HT-29 (cell line): ENCODE measurements at places on chromosomes 16 and 17.

DNA sequence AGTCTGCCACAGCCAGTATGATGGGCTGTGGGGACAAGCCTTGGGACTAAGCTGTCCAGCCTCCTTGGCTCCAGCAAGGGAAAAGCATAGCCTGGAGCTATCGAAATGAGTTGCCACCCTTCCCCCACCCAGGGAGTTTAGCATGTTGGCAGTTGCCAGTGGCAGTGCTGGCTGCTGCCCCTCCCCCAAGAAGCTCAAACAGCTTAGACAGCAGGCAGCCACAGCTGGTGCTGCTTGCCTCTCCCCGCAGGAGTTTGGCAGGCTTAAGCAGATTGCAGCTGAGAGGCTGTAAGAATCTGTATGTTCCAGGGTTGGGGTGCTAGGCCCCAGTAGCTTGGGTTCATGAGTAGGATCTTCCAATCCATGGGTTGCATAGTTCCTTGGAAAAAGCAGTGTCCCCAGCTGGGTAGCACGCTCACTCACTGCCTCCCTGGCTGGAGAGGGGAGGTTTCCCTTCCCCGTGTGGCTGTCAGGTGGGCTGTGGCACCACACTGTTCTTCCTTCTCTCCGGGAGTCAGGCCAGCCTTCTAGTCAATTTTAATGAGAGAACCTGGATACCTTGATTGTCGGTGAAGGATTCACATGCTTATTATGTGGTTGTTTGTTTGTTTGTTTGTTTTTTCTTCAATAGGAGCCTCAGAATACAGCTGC, 506.1 kb downstream of the CDH11 start:
- no peak for DNase-seq

- DNase-seq = no peak
These were observed 20.9 kb downstream of the ENGASE start for GRCh38 chr17:79095345-79096055.

DNA sequence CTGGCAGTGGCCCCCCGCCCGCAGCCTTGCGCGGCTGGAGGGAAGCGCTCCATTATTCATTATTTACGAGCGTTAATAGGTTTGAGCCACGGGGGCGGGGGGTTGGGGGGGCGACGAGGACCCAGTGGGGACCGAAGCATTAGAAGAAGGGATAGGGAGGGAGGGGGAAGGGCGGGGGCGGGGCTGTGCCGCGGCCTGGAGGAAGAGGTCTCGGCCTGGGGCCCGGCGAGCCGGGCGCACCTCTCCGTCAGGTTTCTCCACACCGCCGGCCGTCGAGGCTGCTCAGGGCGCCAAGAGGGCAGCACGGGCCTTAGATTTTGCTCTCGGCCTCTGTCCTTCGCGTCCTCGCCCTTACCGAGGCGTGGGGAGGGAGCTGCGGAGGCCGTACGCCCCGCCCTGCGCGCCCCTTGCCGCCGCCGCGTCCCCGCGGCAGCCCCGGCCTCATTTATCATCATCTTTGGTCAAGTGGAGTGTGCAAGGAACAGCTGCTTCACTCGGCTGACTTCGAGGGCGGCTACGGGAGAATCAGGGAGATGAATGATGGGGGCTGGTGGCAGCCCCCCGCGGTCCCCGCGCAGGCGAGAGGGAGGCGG, 54.2 kb downstream of the SREBF1 start:
- peak; percentile 32 for DNase-seq

DNA sequence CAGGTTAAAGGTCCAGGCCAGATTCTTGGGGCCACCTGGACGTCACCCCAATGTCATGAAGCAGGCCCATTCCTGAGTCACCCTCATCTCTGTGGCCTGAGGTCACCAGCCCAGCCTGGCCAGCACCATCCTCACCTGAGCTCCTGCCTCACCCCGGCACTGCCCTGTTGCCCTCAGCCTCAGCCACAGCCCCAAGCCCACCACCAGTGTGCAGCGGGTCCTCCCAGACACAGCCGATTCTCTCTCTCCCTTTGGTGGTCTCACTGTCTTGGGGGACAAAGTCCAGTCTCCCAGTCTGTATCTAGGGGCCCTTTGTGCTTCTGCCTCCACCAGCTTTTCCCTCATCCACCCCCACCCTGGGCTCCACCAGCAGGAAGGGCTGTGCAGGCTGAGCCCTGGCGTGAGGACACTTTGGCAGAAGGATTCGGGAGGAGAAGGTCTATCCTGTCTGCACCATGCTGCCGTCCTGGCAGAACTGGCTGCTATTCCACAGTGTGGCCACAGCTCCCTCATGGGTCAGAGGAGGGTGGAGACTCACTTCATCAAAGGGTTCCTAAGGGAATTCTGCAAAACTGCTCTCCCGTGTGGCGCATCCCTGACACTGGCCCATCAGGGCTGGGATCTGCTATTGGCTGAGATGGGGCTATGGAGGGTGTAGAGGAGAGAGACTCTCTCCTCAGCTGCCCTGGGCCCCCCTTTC, 64.3 kb downstream of the PRMT7 start:
- no peak for DNase-seq

DNA sequence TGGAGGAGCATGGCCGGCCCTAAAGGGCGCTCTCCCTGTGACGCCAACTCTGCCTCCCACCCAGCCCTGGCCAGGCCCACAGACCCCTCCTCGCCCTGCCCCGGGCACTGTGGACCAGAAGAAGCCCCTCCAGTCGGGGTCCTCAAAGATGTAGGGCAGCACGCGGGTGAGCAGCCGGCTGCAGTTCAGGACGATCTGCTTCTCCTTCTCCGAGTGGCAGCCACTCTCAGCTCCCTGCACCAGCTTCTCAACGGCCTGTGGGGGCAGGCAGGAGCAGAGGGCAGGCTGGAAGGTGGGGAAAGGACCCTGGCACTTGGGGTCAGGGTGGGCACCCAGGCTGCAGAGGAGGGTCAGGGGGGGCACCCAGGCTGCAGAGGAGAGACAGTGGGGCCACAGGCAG, 8.9 kb downstream of the HID1 start:
- no peak for DNase-seq

GRCh38 chr17:30961209-30962188, 9.3 kb upstream of the RNF135 start:
- no peak for DNase-seq

- no peak for DNase-seq
These were observed 17.9 kb downstream of the NME2 start for GRCh38 chr17:51184124-51184523.

- no peak for DNase-seq
These were observed 31.5 kb upstream of the SHISA9 start for GRCh38 chr16:12869698-12870427.

- no peak for DNase-seq
These were observed 39.9 kb downstream of the PSMD12 start for GRCh38 chr17:67326440-67326839.

GRCh38 chr16:3880623-3881498, at the start of gene CREBBP:
Gene CREBBP, minus strand, starts transcription at chr16:3880713. Its CDS starts 797 bp downstream, at chr16:3879916.
- peak; percentile 81 for DNase-seq

- no peak for DNase-seq
These were observed 9.4 kb downstream of the GLIS2 start for GRCh38 chr16:4325253-4325758.

GRCh38 chr16:61681124-61681523, 355.1 kb downstream of the CDH8 start:
- DNase-seq = no peak

GRCh38 chr17:7623661-7624060, 4.0 kb downstream of the SAT2 start:
- DNase-seq = no peak

GRCh38 chr17:76732734-76733617, 4.2 kb downstream of the SRSF2 start:
- peak; percentile 23 for DNase-seq

DNA sequence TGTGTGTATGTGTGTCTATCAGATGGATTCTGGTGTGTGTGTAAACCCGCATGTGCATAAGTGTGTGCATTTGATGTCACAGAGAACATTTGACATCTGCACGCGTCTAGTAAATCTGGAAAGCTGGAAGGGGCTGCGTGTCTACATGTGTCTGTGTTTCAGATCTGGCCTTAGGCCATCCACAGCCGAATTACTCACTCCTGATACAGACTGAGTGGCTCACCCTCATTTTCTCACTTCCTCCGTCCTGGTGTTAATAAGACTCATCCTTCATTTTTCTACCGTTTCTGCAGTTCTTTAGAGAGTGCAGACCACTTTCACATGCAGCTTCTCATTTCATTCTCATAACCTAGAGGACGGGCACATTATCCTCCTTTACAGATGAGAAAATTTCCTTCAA, 491.6 kb downstream of the CDH13 start:
- DNase-seq = no peak

DNA sequence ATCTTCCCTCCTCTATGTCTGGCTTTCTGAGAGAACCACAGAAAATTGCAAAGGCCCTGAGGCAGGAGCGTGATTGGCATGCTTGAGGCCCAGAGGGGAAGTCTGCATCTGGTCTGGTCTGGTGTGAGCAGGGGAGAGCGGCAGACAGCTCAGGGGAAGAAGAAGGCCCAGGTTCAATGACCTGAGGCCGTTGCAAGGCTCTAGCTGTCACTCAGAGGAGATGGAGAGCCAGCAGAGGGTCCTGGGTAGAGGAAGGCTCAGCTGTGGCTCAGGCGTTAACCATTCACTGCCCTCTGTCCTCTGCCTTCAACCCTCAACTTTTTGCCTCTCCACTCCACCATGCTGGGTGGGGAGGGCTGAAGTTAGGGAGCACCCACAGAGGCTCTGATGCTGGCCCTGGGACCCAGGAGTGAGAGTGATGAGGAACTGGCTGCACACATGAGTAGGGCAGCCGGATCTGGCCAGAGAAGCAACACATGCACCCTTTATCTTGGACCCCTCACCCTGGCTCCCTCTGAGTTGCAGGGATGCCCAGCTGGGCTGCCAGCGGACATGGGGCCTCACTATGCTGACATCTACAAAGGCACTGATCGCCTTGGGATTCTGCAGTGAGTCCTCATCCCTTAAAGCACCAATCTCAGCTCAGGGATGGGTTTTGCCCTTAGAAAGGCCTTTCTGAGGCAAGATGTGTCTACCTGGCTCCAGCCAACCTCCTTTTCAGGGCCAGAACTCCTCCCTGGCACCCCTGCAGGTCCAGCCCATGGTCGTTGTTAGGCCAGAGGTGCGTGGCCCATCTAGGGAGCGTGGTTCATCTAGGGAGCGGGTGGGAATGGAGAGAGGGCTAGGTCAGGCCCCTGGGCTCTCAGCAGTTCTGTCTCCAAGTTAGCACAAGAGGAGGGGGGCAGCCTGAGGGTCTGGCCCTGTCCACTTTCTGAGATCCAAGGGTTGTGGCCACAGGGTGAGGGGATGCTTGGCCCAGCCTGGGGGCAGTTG, 7.7 kb upstream of the KRTAP17-1 start:
- DNase-seq = no peak

DNA sequence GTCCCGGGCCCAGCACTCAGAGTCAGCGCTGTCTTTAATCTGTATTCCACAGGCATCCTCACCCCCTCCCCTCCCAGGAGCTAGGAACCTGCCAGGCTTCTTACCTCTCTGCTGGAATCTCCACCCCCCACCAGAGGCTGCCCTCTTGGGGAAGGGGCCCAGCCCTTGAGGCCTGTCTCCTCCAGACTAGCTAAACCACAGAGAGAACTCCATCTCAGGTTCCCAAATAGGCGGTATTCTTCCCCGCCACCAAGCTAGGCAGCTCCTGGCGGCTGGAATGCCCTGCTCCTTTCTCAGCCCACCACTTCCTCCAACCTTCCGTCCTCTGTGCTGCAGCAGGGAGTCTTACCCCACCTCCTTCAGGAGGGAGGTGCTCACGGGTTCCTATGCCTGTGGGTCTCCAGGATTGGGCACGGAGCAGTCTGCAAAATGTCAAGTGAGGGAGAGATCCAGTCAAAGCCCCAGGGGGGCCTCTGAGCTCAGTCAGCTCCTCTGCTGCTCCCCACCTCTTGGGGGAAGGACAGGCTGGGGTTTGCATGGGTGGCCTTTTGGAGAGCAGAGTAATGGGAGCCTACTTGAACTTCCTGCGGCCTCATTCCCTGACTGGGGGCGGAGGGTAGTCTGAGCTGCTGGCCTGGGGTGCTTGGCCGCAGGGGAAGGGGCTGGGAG, 55.7 kb downstream of the SREBF1 start:
- peak; percentile 59 for DNase-seq

DNA sequence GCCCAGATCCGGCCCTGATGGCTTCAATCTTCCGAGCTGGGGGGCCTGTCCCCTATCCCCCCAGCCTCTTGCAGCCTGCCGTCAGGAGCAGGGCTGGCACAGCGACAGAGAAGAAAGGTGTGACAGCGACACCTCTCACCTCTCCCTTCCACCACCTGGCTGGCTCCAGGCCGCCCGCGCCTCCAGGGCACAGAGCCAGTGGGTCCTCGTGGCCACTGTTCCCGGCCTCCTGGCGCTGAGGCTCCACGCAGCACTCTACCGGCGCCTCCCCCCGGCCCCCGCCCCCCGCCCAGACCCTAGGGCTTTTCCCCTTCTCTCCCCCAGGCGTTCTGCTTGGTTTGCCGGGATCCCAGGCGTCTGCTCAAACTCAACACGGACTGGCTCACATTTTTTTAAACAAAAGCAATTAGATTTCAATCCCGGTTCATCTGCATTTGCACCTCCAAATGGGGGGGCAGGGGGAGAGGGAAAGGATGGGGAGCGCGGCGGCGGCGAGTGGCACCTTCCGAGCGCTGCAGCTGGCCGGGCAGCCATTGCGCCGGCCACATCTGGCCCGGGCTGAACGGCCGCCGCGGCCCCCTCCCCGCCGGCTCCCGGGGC, 12.8 kb upstream of the CBX8 start:
- DNase-seq = peak; percentile 61

DNA sequence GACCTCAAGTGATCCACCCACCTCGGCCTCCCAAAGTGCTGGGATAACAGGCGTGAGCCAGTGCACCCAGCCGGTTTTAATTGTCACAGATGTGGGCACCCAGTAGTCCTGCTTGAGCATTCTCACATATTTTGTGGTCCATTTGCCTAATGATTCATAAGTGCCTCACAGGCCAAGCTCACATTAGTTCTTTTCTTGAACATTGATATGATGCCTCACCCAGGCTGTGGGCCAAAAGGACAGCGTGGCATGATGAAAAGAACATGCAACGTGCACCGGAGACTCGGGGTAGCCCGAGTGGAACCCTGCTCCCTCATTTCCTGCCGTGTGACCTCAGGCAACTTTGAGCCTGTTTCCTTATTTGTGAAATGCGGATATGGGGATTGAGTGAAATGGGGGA, 181.9 kb downstream of the SNX29 start:
- DNase-seq = no peak

- no peak for DNase-seq
These were observed 11.6 kb upstream of the CES4A start for GRCh38 chr16:66976746-66977145.

DNA sequence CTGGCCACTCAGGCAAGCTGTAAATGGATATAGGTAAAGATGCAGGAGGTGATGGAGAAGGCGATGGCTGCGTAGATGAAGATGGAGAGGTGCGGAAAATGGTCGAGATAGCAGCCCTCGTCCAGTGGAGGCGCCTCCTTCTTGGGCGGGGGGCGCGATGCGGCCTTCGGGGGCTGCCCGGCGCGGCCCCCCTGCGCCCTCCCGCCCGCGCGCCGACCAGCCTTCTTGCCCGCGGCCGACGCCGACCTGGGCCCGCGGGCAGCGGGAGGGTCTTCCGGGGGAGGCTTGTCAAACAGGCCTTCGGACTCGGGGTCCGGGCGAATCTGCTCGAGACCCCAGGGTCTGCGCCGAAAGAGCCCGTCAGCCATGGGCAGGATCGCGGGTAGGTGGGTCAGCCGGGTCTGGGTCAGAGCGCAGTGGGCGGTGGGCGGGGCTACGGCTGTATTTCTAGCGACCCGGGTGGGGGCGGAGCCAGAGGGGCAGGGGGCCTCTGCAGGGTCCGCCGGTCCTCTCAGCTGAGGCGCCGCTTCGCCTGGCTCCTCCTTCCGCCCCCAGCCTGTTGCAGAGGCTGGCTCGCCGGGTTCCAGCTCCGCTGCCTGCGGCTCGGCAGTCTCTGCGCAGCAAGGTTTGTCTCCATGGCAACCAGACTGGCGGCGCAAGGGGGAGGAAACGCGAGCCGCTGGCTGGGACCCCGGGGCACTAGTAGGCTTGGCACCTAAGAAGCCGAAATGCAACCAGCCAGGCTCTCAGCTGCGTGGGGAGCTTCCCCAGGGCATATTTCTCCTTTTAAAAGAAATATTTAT, 14.4 kb downstream of the MIS12 start:
- no peak for DNase-seq
